ENCODE measurements at places on chromosomes 7 and 10.

- H3K4me3 ChIP-seq, result no peak overlapping the region
- H3K27ac ChIP-seq, result no peak overlapping the region
- no peaks in the 10 kb centered on the region for H3K4me1 ChIP-seq
- H3K27me3 ChIP-seq, result no peaks in the 10 kb centered on the region
- H3K36me3 ChIP-seq, result no peaks in the 10 kb centered on the region
- DNase-seq, result no peak
These were observed 30.1 kb upstream of the POT1 start for GRCh38 chr7:124959676-124960075.

DNA sequence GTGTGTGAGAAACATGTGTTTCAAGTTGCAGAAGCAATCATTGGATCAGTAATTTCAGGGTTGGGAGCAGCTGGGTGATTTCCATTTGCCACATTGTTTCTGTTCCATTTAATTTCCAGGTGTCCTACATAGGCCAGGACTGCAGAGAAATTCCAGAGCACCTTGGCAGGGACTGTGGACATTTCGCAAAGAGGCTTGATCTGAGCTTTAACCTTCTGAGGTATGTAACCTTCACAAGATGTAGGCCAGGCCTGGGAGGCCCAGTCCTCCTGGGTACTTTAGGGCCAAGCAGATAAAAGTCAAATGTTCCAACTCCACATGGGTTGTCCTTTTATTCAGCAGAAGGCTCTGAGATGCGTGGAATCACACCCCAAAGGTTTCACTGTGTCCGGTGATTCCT, 6.9 kb downstream of the LRMDA start:
- no peak overlapping the region for H3K4me3 ChIP-seq
- H3K36me3 ChIP-seq, result peaks cover 14% of the 10 kb centered on the region
- peaks cover 7% of the 10 kb centered on the region for H3K4me1 ChIP-seq

GRCh38 chr7:32618987-32619386, 123.7 kb downstream of the AVL9 start:
- no peaks in the 10 kb centered on the region for H3K36me3 ChIP-seq
- H3K27ac ChIP-seq, result no peak overlapping the region
- no peak for DNase-seq
- no peaks in the 10 kb centered on the region for H3K4me1 ChIP-seq

DNA sequence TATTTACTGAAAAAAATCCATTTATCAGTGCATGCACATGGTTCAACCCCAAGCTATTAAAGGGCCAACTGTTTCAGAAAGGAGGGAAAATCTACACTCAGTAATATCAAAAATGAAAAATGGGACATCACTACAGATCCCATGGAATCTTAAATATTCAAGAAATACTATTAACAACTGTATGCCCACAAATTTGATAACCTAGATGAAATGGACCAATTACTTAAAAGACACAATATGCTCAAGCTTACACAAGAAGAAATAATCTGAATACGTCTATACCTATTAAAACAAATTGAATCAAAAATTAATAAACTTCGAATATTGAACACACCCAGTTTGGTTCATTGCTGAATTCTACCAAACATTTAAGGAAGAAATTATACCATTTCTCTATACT, 87.9 kb downstream of the KMT2C start:
- H3K4me3 ChIP-seq, result no peak overlapping the region
- H3K4me1 ChIP-seq, result no peaks in the 10 kb centered on the region
- DNase-seq, result no peak
- H3K27me3 ChIP-seq, result no peaks in the 10 kb centered on the region
- H3K27ac ChIP-seq, result no peak overlapping the region
- H3K36me3 ChIP-seq, result peaks cover 27% of the 10 kb centered on the region

DNA sequence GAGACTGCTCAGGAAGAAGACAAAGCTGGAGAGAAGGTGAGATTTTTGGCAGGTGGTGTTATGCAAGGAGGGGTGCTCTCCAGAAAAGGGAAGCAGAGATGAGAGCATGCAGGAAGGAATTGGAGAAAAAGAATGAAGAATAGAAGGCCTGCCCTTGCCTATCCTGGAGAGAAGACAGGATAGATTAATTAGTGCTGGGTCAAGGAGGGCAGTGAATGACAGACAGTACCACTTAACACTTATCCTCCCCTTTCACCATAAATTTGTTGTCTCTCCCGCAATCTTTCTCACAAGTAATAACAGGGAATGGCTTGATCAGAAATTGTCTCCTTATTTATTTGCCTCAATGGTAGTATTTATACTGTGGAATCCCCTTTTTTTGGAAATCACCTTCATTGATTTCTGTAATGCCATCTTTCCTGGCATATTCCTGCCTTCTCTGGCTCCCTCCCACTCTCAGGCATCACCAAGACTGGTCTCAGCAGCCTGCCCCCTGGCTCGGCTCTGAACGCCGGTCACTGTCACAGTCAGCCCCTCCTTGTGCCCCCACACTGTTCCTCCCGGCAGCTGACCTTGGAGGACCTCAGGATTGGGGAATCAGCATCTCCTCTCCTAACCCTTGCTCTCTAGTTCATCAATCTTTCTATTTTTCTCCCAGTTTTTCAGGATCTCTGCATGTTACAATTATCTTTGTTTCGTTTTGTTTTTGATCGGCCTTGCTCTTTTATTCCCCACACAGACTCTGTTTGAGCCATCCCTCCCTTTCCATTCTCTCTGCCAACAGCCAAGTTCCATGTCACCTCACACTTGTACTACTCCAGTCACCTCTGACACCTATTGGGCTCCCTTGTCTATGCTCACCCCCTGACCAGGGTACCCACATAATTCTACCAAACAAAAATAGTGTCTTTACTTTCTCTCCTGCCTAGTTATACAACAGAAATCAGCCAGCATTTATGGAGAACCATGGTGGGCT, 294.2 kb downstream of the PLXDC2 start:
- no peaks in the 10 kb centered on the region for H3K36me3 ChIP-seq
- no peak overlapping the region for H3K27ac ChIP-seq
- DNase-seq, result no peak
- no peak overlapping the region for H3K4me3 ChIP-seq

- H3K36me3 ChIP-seq, result peaks cover 9% of the 10 kb centered on the region
- H3K4me3 ChIP-seq, result no peak overlapping the region
- DNase-seq, result no peak
- H3K27ac ChIP-seq, result no peak overlapping the region
- no peaks in the 10 kb centered on the region for H3K27me3 ChIP-seq
These were observed 118.7 kb downstream of the MAD1L1 start for GRCh38 chr7:2114052-2114451.

- H3K4me3 ChIP-seq, result no peak overlapping the region
- H3K27ac ChIP-seq, result no peak overlapping the region
- H3K4me1 ChIP-seq, result no peaks in the 10 kb centered on the region
- no peak for DNase-seq
- H3K36me3 ChIP-seq, result no peaks in the 10 kb centered on the region
- no peaks in the 10 kb centered on the region for H3K27me3 ChIP-seq
These were observed 70.4 kb downstream of the CUBN start for GRCh38 chr10:17059197-17059688.

DNA sequence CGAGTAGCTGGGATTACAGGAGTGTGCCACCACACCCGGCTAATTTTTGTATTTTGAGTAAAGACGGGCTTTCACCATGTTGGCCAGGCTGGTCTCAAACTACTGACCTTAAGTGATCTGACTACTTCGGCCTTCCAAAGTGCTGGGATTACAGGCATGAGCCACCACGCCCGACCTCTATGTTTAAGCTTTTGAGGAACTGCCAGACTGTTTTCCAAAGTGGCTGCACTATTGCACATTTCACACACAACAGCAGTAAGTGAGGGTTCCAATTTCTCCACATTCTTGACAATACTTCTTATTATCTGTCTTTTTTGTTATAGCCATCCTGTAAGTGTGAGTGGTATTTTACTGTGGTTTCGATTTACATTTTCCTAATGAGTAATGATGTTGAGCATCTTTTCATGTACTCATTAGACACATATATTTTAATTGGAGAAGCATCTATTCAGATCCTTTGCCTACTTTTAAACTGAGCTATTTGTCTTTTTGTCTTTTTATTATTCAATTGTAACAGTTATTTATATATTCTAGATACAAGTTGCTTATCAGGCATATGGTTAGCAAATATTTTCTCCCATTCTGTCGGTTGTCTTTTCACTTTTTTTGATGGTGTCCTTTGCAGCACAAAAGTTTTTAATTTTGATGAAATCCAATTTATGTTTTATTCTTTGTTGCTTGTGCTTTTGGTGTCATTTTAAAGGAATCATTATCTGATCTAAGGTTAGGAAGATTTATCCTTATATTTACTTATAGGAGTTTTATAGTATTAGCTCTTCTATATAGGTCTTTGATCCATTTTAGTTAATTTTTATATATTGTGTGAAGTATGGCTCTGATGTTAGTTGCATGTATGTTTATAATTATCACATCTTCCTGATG, 12.8 kb upstream of the IRF5 start:
- no peaks in the 10 kb centered on the region for H3K27me3 ChIP-seq
- H3K4me3 ChIP-seq, result no peak overlapping the region
- no peak overlapping the region for H3K27ac ChIP-seq

DNA sequence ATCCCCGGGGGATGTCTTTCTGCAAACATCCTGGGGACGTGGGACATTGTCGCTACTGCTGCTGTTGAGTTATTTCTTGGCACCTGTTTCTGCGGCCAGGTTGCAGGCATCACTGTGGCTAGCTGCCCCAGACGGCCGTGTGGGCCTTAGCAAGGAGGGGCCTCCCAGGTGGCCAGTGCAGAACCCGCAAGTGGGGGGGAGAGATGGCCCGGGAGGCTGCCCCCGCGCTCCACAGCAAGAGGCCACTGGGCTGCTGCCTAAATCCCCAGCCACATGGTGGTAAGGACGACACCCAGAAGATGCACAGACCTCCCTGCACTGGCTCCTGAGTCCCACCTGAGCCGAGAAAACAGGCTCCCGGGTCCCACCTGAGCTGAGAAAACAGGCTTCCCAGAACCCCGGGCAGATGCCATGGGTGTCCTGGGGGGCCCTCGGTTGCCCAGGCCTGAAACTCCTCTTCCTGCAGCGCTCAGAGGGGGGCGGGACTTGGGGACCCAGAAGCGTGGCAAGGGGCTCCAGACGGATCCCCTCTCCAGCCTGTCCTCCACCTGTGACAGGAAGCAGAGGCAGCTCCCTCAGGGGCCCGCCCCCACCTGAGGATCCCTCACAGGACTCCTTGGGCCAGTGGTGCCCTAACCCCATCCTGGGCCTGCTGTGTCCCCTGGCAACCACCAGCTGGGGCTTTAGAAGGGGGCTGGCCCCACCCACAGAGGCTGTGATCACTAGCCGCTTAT, 952 bp upstream of the MAFK start:
- no peak overlapping the region for H3K27ac ChIP-seq
- H3K36me3 ChIP-seq, result peaks cover 3% of the 10 kb centered on the region
- peaks cover 53% of the 10 kb centered on the region for H3K4me1 ChIP-seq

DNA sequence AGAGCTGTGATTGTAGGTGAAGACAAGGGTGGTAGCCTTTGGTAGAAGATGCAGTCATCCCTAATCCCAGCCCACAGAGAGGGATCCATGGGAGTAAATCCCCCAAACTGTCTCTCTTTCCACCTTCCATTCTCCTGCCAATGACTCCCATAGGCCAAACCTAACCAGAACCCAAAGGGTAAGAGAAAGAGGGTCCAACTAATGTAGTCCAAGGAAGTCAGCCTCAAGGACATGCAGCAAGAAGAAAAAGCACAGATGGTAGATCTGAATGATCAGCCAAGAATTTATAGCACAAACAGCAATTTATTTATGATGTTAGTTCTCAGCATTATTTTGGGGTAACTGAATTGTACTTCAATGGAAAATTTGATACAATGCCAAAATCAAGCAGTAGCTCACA, 87.7 kb downstream of the ST8SIA6 start:
- no peaks in the 10 kb centered on the region for H3K4me1 ChIP-seq
- no peak overlapping the region for H3K27ac ChIP-seq
- no peak for DNase-seq
- H3K27me3 ChIP-seq, result no peaks in the 10 kb centered on the region

DNA sequence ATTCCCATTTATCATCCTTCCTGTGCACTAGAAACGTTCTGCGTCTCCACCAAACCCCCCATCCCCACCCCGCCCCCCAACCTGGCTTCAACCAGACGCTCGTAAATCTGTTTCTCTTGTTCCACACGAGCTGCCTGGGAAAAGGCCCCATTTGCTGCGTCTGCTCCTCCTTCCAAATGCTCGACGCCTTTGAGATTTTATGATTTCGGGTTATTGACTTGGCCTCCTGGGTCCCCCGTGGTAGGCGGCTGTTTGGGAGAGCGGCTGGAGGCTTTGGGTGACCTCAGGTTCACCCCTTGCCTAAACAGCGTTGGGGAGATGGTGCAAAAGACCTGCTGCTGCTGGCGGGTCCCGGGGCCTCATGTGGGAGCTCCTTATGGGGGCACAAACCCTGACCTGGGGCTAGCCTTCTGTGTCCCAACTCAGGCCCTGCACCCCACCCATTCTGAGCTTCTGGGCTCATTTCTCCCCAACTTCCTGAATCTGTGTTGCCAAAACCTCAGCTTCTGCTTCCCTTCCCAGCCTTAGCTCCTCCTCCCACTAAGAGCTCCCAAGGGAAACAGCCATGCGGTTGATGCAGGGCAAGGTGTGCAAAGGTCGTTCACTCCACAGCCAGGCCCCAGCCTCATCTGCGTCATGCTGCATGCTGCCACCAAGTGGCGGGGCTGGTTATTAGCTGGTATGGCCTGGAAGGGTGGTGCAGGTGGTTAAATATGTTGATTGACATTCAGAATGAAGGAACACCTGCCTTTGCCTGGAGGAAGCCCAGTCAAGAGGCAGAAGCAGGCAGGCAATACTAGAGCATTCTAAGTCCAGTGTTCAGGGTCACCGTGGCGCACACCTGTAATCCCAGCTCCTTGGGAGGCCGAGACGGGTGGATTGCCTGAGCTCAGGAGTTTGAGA, 49.1 kb upstream of the ELN start:
- DNase-seq, result peak; percentile 78
- H3K4me1 ChIP-seq, result peaks cover 18% of the 10 kb centered on the region
- H3K27me3 ChIP-seq, result no peaks in the 10 kb centered on the region
- no peaks in the 10 kb centered on the region for H3K36me3 ChIP-seq
- H3K27ac ChIP-seq, result no peak overlapping the region

DNA sequence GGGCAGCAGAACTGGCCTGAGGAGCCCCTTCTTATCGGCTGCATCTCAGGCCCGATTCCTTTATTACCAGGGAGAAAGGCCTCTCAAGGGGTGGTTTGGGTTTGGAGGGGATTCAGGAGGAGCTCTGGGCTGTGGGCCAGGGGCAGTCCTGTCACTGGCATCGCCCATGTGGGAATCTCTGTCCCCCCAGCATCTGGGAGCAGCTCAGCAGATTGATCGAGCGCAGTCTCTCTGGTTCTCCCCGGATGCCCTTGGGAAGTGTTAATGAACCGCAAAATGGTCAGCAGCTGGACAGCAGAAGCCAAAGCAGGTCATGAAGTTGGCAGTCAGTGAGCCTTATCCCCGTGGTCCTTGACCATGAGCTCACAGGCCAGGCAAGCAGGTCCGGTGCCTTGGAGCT, 104.4 kb upstream of the ANLN start:
- H3K4me1 ChIP-seq, result peaks cover 74% of the 10 kb centered on the region
- H3K36me3 ChIP-seq, result peaks cover 3% of the 10 kb centered on the region
- no peaks in the 10 kb centered on the region for H3K27me3 ChIP-seq
- no peak overlapping the region for H3K27ac ChIP-seq
- DNase-seq, result no peak
- no peak overlapping the region for H3K4me3 ChIP-seq

Measured in common myeloid progenitor, CD34-positive (primary cell).